ENCODE measurements at places on chromosomes 16 and 17.

GRCh38 chr17:8630227-8630801, at the start of gene MYH10:
MYH10 (minus strand) TSS chr17:8630725; CDS start chr17:8623246, 7,479 bp downstream.
- no peaks in the 10 kb centered on the region for H3K4me1 ChIP-seq
- H3K4me3 ChIP-seq, result no peak within 1 kb of the TSS
- no peak within 1 kb of the TSS for H3K27ac ChIP-seq
- no peaks in the 10 kb centered on the region for H3K36me3 ChIP-seq

DNA sequence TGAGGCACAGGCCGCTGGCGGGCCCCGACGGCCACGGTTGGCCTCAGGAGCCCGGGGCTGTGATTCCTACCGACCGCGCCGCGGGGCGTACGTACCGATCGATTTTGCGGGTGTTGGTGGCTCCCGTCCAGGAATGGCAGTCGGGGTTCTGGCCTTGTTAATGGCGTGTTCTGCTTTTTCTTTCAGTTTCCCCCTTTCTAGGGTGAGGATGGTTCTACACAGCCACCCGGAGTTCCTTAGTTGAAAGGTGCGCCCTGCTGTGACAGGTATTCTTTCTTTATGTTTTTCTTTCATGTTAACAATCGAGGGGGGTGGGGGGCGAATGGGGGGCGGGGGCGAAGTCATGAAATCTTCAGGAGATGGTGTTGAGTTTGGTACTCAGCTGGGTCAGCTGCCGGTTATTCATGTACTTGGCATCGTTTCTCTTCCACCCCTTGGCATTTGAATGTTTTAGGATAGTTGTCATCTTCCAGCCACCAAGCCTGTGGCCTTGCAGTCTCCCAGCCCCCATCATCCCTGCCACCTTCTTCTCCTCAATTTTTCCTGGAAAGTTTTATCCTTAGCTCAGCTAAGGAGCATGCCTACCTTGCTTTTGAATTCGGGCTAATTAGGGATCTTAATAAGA, 802 bp downstream of the CYLD start:
- H3K4me3 ChIP-seq, result peak overlapping the region; percentile 87
- no peak overlapping the region for H3K27ac ChIP-seq
- no peaks in the 10 kb centered on the region for H3K36me3 ChIP-seq
- DNase-seq, result peak; percentile 55
- H3K27me3 ChIP-seq, result no peaks in the 10 kb centered on the region

GRCh38 chr17:60157487-60158040, 7.8 kb downstream of the CA4 start:
- H3K4me3 ChIP-seq, result no peak overlapping the region
- H3K27me3 ChIP-seq, result no peaks in the 10 kb centered on the region
- H3K27ac ChIP-seq, result no peak overlapping the region
- no peaks in the 10 kb centered on the region for H3K36me3 ChIP-seq
- peaks cover 3% of the 10 kb centered on the region for H3K4me1 ChIP-seq

- DNase-seq, result no peak
- no peaks in the 10 kb centered on the region for H3K27me3 ChIP-seq
- H3K36me3 ChIP-seq, result no peaks in the 10 kb centered on the region
- 0 out of 2 replicates have a peak, but pooled peaks cover 2% of the 10 kb centered on the region for H3K4me1 ChIP-seq
- H3K27ac ChIP-seq, result no peak overlapping the region
- H3K4me3 ChIP-seq, result no peak overlapping the region
These were observed 806 bp downstream of the PERCC1 start for GRCh38 chr16:1431497-1432270.

DNA sequence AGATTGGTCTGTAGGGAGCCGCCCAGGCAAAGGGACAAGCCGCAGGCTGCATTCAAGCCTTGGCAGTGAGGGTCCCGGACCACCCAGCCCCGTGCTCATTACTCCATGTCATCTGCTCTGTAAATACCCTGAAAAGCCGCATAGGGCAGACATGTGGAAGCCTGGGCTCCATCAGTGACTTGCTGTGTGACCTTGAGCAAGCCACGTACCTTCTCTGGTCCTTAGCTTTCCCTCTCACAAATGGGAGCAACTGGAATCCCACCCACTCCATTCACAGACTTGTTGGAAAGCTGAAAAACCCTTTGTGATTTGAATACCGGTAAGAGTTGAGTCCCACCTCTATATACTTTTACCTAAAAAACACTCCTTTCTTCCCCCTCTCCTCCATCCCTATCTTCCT, 11.9 kb downstream of the CAMKK1 start:
- H3K27me3 ChIP-seq, result no peaks in the 10 kb centered on the region
- no peak overlapping the region for H3K27ac ChIP-seq
- H3K36me3 ChIP-seq, result no peaks in the 10 kb centered on the region
- no peaks in the 10 kb centered on the region for H3K4me1 ChIP-seq
- no peak overlapping the region for H3K4me3 ChIP-seq

DNA sequence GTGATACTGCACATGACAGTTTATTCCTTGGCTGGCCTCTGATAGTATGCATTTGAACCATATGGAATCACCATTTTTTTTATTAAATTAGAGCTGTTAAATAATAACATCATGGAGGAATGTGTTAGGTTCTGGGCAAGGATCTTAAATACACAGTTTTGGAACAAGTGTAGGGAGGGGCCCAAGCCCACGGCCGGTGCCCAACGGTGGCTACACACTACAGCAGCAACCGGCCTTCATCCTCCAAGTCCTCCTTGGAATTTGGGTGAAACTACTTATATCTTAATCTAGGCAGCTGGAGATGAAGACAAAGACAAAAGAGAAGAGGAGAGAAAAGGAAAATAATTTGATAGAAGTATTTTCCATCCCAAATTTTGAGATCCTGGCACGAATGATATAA, 35.6 kb downstream of the ZFHX3 start:
- H3K36me3 ChIP-seq, result no peaks in the 10 kb centered on the region
- no peak overlapping the region for H3K27ac ChIP-seq
- H3K27me3 ChIP-seq, result no peaks in the 10 kb centered on the region
- H3K4me3 ChIP-seq, result no peak overlapping the region

GRCh38 chr17:45318561-45319230, 1.9 kb upstream of the MAP3K14 start:
- no peaks in the 10 kb centered on the region for H3K36me3 ChIP-seq
- peaks cover 32% of the 10 kb centered on the region for H3K4me1 ChIP-seq
- DNase-seq, result no peak
- H3K4me3 ChIP-seq, result no peak overlapping the region

All from Karpas-422 (cell line).